Activated CD4-positive, alpha-beta memory T cell treated with anti-CD3 and anti-CD28 coated beads, Interleukin-2, amount 10 ng/mL, durations not matched to agents 7 days and 5 days (primary cell): ENCODE measurements at places on chromosomes 2 and 18. TPM values are rescaled to one million over a fixed set of nuclear protein-coding genes. Genes with fewer than 3 reads are reported as not detected.

GRCh38 chr2:240796543-240797499 lies 23.2 kb downstream of the KIF1A start:
- DNase-seq: no peak

Gene C2orf78
- not detected for total RNA-seq

DNA sequence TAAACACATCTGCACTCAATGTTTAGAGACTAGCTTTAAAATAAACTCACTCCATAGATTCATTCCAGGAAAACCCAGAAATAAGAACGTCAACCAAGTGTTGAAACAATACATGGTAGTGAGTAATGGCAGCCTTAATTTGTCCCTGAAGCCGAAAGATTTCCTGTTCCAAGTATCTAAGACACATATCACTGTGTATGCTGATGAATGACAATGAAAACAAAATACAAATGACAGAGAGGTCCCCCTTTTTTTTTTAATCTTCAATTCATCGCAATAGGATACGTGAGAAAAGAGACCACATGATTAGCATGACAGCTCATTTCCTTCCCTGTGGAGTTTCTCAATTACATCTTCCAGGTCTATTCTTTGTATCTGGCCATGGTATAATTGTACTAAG lies 160.5 kb upstream of the STK17B start:
- no peak for DNase-seq

Gene CIB4
- not detected for total RNA-seq

GRCh38 chr2:169080250-169081069 lies 11.1 kb downstream of the DHRS9 start:
- DNase-seq: no peak

- no peak for DNase-seq
These were observed 67.6 kb upstream of the FAM124B start for GRCh38 chr2:224469374-224469964.

- no peak for DNase-seq
These were observed 157.1 kb downstream of the MC4R start for GRCh38 chr18:60215432-60215831.
